Camera-type eye (tissue), 1 donor: ENCODE measurements at places on chromosomes 4 and X. TPM values are rescaled to one million over a fixed set of nuclear protein-coding genes. Genes with fewer than 3 reads are reported as not detected.

F8A2 gene
- not detected for total RNA-seq

GLRA2 gene
- 13.6 TPM for total RNA-seq

WNK3 gene
- total RNA-seq = 22.2 TPM

INTS6L gene
- 26.5 TPM for total RNA-seq

G6PD gene
- 33.1 TPM for total RNA-seq

NUP54 gene
- 102 TPM for total RNA-seq

CD99 gene
- total RNA-seq = 77.2 TPM

PAGE2 gene
- not detected for total RNA-seq

UNC5C gene
- 17.3 TPM for total RNA-seq
